Fibroblast of skin of back (primary cell): ENCODE measurements at places on chromosomes 3 and 15.
A peak's percentile ranks its signal among the peaks of the same experiment; 100 is the strongest.

- no peak for DNase-seq
Observed at GRCh38 chr15:40513609-40514008, 42.8 kb downstream of the CHST14 start.

- no peak for DNase-seq
Observed at GRCh38 chr3:109608574-109608973, 271.2 kb upstream of the DPPA4 start.

- DNase-seq = no peak
Observed at GRCh38 chr3:159739166-159739565, 249.5 kb upstream of the IL12A start.

DNA sequence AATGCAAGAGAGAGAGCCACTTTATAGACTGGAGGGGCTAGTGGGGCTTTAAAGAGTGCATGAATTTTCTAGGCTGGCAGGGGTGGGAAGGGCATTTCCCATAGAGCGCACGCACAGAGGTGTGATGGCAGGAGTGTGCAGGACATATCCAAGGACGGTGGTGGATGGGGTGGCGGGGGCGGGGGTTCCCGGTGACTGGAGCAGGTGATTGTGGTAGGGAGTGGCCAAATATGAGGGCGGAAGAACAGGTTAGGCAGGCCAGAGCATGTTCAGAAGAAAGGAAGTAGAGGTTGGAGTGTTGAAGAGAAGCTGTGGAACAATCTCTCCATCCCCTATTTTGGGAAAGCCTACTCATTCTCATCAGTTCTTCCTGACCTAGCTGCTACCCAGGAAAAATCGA is 18.1 kb downstream of the FAM81A start:
- DNase-seq = no peak

DNA sequence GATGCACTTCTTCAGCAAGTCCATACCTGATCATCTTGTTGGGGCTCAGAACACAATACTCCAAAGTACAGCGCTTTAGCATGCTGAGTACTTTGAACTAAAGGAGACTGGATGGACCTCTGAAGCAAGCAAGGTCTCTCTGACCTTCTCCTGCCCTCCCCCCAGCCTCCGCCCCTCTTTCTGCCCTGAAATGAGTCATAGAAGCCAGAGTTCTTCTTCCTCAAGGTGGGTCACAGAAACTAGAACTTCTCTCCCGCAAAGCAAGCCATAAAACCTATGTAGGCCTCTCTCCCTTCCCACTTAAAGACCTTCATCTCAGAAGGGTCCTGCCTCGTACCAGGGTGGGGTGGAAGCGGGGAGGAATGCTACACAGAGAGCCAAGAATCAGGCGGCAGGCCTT is 230.5 kb upstream of the PROK2 start:
- DNase-seq = no peak

DNA sequence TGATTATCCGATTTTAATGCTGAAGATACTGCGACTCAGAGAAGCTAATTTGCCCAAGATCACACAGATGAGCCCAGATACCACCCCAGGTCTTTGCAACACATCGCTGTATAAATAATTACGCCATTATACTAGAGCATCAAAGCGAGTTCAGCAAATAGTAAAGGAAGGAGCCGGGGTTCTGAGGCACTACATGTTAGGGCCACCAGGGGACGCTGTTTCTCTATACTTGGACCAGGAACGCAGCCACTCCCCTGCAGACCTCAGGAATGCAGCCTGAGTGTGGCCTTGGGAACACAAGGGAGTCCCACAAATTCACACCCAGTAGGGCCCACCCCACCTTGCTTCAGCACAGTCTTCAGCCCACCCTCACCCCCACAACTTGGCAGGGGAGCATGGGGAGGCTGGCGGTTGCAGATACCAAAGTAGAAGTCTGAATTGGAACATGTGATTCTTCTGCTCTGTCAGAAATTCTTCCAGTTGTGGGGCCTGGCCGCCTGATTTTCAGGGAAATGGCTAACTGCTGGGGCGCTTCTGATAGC is 57.8 kb upstream of the RYK start:
- DNase-seq = peak; percentile 90

DNA sequence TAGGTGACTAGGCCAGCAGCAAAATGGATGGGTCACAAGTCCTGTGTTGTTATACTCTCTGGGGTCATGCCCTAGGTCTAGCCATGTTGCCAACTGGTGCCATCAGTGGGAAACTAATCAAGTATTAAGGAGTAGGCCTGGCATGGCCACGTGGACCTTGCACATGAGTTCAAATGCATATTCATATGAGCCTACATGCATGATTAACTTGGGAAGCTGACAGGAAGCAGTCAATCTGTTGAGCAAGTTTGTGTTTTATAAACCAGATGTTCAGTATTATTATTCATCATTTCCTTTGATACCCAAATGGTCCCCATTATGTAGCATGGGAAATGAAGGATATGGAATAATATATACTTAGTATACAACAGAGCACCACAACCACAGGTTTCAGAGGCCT is 95.0 kb downstream of the LRTM1 start:
- no peak for DNase-seq

DNA sequence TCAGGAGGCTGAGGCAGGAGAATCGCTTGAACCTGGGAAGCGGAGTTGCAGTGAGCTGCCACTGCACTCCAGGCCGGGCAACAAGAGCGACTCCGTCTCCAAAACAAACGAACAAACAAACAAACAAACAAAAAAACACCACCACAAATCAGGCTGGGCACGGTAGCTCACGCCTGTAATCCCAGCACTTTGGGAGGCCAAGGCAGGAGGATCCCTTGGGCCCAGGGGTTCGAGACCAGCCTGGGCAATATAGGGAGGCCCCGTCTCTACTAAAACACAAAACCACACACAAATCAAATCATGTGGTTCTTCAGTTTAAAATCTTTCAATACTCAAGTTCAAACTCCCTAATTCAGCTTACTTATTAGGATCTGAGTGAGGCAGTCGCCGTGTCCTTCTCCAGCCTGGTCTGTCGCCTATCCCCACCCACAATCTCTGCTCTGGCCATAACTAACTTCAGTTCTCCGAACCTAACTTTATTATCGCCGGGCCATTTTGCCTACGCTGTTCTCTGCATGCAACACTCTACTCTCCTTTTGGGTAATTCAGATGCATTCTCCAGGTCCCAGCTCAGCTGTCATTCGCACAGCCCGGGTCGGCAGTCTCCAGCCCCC is 660 bp upstream of the RTF1 start:
- DNase-seq = no peak
